ENCODE measurements at places on chromosomes 16 and 17. TPM values are rescaled to one million over a fixed set of nuclear protein-coding genes. Genes with fewer than 3 reads are reported as not detected.

The RAB40B gene
- total RNA-seq: 4.7 TPM

The C16orf89 gene
- total RNA-seq: not detected

The SMIM22 gene
- total RNA-seq: 5.5 TPM

The TBKBP1 gene
- total RNA-seq: 8.9 TPM

Data from tracheal epithelial cell (primary cell).